ENCODE measurements at places on chromosomes 2 and 18.

- no peak for DNase-seq
Observed at GRCh38 chr18:33156906-33157470, 283.5 kb downstream of the CCDC178 start.

DNA sequence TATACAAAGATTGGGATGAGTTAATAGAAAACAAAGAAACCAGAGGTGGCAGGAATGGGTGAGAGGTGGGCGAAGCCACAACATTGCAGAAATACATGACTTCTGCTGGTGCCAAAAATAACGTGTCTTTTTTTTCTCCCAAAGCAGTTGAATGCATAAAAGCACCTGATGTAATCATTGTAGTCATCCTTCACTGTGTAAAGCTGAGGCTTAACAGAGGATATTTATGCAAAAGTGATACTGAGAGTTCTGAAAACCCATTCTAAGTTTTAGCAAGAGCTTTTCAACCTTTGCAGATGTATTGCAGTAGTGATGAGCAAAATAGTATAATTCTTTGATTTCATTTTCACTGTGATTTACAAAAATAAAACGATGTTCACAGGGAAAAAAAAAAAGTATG, 173.0 kb downstream of the PTGR3 start:
- DNase-seq: no peak

DNA sequence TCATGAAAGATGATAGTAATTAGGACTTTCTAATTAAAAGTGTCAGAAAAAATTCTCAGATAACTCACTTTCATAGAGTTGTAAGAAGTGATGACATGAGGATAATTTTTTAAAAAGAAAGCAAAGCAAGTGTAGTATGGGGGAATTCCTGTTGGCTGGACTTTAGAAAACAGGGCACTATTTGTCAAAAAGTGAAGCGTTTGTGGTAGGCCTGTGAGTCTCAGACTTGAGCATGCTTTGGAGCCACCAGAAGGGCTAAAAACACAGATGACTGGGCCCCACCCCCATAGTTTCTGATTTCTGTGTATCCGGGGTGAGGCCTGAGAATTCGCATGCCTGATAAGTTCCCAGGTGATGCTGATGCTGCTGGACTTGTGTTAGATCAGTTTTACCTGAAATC, 222.6 kb upstream of the LRRTM1 start:
- DNase-seq: no peak

- no peak for DNase-seq
Observed at GRCh38 chr2:179856205-179856604, 5.2 kb downstream of the ZNF385B start.

DNA sequence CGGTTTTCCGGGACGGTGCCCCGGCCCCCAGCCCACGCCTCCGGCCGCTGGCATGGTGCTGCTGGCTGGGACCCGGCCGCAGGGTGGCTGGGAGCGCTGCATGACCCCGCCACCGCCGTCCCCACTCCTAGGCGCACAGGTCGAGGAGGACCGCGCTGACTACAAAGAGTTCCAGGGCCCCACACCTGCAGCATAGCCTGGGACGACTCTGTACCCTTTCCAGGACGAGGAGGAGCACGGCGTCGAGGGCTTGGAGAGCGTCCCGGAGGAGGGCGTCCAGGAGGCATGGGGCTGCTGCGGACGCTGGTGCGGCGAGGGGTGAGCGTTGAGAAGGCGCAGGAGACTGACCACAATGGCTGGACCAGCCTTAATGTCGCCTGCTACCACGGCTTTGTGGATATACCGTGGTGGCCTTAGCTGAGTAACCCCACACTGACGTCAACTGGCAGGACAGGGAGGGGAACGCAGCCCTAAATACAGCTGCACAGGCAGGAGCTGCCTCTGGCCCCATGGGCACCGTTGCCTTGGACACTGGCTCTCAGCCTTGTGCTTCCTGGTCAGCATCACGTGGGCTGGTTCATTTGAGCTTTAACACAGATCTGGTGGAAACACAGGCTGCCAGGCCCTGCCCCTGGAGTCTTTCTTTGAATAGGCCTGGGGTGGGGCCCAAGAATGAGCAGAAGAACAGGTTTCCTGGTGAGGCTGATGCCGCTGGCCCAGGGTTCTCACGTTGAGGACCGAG, 40.9 kb upstream of the TRIM43B start:
- no peak for DNase-seq

DNA sequence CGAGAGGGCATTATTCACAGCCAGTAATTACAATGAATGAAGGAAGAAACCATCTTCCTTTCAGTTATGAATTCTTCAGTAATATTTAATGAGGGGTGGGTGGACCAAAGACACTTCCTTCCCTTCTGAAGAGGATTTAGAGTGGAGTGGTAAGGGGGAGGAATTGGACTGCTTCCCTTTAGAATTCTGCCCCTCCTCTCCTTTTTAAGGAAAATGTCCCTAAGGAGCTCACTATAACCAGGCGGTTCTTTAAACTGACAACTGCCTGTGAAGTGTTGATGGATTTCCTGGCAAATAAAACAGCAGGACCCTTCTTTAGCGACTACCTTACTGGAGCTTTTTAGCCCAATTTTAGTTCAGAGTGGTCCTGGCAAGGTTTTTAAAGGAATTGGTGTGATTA, 86.4 kb downstream of the LIMS1 start:
- no peak for DNase-seq

GRCh38 chr2:178264211-178264610, 69.9 kb downstream of the OSBPL6 start:
- no peak for DNase-seq

DNA sequence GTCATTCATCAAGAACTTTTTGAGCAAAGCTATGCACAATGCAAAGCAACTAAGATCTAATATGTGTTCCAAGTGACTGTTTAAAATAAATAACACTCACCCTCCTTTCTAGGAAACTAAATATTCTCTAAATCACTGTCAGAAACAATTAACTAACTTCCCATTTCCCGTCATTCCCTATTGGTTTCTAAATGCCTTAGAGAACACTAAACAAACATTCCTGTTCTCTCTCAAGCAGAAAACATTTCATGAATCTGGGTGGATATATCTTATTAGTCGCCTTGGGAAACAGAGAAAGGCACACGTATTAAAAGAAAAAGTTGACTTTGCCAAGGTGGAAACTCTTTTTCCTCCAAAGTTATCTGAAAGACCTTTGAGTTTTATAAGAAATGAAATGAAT, 735.2 kb downstream of the MBD2 start:
- DNase-seq: no peak

DNA sequence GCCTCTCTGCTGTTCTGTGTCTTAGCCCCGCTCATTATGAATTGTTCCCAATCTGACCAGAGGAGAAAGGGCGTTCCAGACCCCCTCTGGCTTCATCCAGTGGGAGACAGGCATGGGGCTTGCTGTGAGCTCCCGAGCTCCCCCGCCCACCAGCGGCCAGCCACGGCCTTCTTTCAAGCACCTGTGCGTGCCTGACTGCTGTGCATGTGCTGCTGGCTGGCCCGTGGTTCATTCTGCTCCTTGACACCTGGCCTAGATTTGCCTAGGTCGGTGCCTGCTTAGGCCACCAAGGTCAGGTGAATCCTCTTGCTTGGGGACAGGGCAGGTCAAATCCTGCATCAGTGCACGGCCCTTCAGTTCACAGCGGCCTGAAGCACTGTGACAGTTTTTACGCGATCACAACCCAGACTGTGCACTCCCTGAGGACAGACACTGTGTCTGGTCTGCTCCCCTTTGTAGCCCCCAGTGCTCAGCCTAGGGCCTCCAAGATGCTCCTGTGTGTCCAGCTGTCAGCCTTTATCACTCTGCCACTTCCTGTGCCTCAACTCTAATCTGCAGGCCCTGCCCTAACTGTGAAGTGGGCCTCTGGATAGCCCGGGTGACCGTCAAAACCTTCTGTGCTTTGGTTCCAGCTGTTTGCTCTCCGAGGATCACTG, 3.6 kb upstream of the LPIN1 start:
- no peak for DNase-seq

DNA sequence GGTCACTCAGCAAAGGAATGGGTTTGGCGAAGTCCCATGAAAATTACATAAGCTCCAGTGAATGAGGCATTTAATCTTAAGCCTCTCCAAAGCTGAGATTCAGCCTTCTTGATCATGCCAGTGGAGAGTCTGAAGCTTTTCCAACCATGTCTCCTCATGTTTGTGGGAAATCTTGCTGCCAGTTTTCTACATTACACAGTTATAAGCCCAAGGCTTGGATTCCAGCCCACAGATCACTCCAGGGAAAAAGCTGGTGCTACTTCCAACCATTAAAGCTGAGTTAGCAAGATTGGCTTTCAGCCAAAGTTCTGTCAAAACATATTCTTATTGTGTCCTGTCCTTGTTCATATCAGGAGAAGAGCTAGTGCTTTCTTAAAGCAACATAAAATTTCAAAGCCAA, 293.8 kb downstream of the LRRTM4 start:
- DNase-seq: no peak

DNA sequence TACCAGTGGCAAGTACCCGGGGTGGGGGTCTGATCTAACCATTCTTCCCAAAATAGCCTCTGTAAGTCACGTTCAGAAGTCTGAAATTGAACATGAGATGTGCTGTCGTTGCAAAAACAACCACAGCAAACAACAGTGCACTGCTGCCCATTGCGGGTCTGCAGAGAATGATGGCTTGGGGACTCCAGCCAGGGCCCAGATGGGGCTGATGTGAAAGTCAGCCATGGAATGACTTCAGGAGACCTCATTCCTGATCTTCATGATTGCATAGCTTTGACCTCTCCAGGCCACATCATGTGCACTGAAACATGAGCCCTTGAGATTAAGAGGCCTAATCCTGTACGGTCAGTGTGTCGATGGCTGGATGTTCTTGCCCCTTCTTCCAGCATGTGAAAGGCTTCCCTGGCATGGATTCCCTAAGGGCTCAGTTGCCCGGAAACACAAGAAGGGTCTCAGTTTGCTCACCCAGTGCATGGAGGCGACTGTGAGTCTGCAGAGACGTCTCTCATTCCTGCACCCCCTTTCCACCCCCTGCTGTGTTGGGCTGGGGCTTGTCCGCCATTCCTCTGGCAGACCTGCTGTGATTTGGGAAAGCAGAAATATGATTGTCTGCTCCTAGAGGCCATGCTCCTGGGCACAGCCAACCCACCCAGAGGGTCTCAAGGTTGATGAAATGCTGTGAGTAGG, 191.6 kb downstream of the SEPTIN10 start:
- DNase-seq: no peak

DNA sequence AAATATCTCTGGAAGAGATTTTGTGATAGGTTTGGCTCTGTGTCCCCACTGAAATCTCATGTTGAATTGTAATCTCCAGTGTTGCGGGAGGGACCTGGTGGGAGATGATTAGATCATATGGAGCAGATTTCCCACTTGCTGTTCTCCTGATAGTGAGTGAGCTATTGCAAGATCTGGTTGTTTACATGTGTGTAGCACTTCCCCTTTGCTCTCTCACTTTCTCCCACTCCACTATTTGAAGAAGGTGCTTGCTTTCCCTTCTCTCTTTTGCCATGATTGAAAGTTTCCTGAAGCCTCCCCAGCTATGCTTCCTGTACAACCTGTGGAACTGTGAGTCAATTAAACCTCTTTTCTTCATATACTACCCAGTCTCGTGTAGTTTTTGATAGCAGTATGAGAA, 97.0 kb upstream of the FN1 start:
- DNase-seq: no peak

- no peak for DNase-seq
Observed at GRCh38 chr2:200929334-200930249, 33.9 kb downstream of the ORC2 start.

DNA sequence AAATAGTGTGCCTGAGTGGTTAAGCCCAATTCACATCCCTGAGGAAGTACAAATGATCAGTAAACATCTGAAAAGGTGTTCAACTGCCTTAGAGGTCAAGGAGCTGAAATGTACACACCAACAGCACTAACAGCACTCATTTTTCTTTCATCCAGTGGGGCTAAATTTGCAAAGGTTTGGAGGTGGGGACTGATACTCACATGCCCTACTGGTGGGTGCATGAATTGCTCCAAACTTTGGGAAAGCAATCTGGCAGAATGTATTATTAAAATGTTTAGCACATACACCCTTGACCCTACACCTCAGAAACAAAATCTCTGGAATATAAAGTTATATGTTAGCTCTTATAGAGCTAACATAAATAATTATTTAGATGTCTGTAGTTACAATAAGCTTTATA, 19.0 kb upstream of the FAM178B start:
- no peak for DNase-seq

DNA sequence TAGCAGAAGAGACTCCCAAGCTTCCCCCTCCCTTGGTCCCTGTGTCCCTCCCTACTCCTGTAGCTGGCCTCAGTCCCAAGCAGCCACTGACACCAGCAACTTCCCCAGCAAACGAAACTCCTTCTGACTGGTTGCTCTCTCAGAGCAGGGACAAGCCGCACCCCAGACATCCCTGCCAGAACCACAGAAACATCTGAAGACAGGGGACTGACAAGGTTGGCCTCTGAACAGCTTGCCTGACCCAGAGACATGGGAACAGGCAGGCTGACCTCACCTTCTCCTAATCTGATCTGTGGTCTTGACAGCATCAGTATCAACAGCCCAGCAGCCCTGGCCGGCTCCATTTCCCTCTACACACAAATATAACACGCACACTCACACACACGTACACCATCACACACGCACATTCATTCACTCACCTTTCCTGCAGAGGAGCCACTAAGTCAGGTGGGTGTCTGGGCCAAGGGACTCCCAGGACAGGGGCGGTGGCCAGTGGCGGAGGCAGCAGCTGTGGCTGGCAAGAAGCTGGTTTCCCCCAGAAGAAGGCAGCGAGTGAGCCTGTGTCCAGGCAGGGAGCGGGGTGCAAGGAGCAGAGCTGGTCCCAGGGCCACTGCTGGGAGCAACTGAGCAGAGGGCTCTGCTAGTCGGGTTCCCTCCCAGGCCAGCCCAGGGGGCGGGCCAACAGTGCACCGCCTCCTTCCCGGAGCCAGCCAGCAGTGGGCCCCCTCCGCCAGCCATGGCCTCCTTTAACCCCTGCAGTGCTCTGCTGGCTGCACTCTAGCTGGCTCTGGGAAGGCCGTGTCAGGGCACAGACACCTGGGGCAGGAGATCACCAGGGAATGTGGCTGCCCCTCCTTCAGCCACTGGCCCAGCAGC, 59.1 kb downstream of the TNS1 start:
- peak; percentile 76 for DNase-seq

DNA sequence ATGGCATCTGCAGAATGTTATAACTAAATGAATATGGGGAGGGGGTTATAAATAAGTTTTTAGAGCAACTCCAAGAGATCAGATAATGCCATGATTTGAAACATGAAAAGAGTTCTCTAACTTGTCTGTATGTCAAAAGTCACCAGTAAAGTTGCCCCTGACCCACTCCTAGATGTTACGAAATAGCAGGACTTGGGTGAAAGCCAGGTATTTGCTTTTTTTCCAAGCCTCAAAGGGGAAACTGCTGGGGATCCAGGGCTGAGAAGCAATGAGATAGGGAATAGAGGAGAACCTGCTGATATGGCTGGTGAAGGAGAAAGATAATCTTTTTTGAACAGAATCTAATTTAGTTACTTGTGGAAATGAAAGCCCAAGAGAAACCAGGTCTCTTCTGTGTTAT, 191.5 kb upstream of the CDH20 start:
- DNase-seq: no peak

DNA sequence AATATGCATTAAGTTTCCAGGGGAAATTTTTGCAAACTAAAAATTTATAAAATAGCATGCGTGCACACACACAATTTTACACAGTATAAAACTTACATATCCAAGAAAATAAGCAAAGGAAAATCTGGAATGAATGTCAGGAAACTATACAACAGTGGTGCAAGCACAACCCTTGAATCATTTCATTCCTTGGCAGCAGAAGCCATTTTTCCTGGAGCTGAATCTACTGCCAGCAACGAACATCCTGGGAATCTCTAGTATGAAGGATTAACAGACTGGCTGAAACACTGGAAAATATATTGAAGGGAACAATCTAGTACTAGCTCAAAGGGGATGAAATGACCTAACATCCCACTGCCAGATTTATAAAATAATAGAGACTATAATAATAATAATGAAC, 235.3 kb downstream of the DYM start:
- DNase-seq: peak; percentile 75

GRCh38 chr2:102387763-102388546, 32.4 kb downstream of the IL18R1 start:
- no peak for DNase-seq
